ENCODE measurements at places on chromosomes 12 and 14. TPM values are rescaled to one million over a fixed set of nuclear protein-coding genes. Genes with fewer than 3 reads are reported as not detected.

GRCh38 chr14:50121486-50121885, 5.1 kb upstream of the VCPKMT start:
- H3K27me3 ChIP-seq, result no peaks in the 10 kb centered on the region
- H3K4me1 ChIP-seq, result peaks cover 5% of the 10 kb centered on the region
- H3K4me3 ChIP-seq, result no peak overlapping the region
- no peak overlapping the region for H3K27ac ChIP-seq
- 0 out of 2 replicates have a peak, but pooled peaks cover 1% of the 10 kb centered on the region for H3K36me3 ChIP-seq

The TRPV4 gene
- total RNA-seq, result 0.35 TPM

The CORO1C gene
- total RNA-seq, result 73.7 TPM

- no peak overlapping the region for H3K4me3 ChIP-seq
- no peaks in the 10 kb centered on the region for H3K36me3 ChIP-seq
Observed at GRCh38 chr12:46401662-46402061, 29.1 kb upstream of the SLC38A2 start.

DNA sequence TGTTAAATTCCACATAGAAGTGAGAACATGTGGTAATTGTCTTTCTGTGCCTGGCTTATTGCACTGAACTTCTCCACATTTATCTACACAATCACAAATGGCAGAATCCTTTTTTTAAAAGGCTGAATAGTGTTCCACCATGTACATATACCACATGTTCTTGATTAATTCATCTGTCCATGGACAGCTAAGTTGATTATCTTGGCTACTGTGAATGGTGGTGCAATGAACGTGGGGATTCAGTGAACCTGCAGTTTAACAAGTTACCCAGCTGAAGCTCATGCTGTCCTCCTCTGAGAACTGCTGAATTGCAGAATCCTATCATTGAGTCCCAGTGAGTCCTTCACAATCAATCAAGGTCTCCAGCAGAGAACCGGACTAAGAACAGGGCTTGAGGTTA, 74.9 kb downstream of the TBK1 start:
- no peak overlapping the region for H3K4me3 ChIP-seq
- no peak for DNase-seq
- 0 out of 2 replicates have a peak, but pooled peaks cover 7% of the 10 kb centered on the region for H3K4me1 ChIP-seq
- H3K27me3 ChIP-seq, result peaks cover 6% of the 10 kb centered on the region
- H3K36me3 ChIP-seq, result no peaks in the 10 kb centered on the region

DNA sequence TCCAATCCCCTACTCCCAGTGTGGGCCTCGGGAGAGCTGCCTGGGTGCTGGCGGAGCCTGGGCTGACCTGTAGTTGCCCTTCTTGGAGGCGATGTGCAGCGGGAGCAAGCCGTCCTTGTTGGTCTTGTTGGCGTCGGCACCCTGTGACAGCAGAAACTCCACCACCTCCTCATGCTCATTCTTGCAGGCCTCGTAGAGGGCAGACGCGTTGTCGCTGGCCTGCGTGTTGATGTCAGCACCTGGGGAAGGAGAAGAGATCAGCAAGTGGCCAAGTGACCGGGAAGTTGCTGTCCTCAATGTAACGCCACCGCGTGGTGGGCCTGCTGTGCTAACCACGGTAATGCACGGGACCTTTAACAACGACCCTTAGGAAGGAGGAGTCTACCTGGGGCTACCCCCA, 20.1 kb downstream of the FAM181A start:
- no peak for DNase-seq
- H3K36me3 ChIP-seq, result no peaks in the 10 kb centered on the region
- H3K4me1 ChIP-seq, result peaks cover 43% of the 10 kb centered on the region
- H3K27me3 ChIP-seq, result no peaks in the 10 kb centered on the region
- no peak overlapping the region for H3K27ac ChIP-seq

The PZP gene
- 0.89 TPM for total RNA-seq

GRCh38 chr14:90440021-90440451, 43.2 kb downstream of the CALM1 start:
- 0 out of 3 replicates have a peak, but pooled peaks cover 3% of the 10 kb centered on the region for H3K27me3 ChIP-seq
- H3K4me1 ChIP-seq, result peaks cover 20% of the 10 kb centered on the region
- H3K36me3 ChIP-seq, result no peaks in the 10 kb centered on the region

DNA sequence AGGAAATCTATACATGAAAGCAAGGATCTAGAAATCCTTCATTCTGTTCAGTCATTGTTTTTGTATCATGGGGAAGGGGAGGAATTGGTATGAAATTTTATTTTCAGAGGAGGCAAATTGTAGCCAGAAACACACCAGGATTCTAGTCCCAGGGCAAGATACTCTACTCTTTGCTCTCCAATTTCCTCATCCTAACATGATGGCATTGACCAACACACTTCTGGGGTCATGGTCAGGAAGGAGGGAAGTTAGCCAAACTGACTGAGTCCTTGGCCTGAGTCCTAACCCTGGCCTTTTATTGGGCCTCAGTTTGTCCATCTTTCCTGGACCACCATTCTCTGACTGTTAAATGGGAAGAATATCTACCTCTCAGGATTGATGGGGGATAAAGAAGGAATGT, 65.5 kb downstream of the BBS10 start:
- no peak overlapping the region for H3K27ac ChIP-seq
- H3K4me3 ChIP-seq, result no peak overlapping the region
- H3K27me3 ChIP-seq, result no peaks in the 10 kb centered on the region
- no peaks in the 10 kb centered on the region for H3K36me3 ChIP-seq
- no peak for DNase-seq
- peaks cover 9% of the 10 kb centered on the region for H3K4me1 ChIP-seq

GRCh38 chr12:2739832-2740641, 54.7 kb upstream of the FKBP4 start:
- H3K4me3 ChIP-seq, result no peak overlapping the region
- DNase-seq, result peak; percentile 32
- no peak overlapping the region for H3K27ac ChIP-seq
- H3K27me3 ChIP-seq, result peaks cover 21% of the 10 kb centered on the region
- no peaks in the 10 kb centered on the region for H3K36me3 ChIP-seq
- no peaks in the 10 kb centered on the region for H3K4me1 ChIP-seq

The SEL1L gene
- total RNA-seq, result 61.0 TPM

DNA sequence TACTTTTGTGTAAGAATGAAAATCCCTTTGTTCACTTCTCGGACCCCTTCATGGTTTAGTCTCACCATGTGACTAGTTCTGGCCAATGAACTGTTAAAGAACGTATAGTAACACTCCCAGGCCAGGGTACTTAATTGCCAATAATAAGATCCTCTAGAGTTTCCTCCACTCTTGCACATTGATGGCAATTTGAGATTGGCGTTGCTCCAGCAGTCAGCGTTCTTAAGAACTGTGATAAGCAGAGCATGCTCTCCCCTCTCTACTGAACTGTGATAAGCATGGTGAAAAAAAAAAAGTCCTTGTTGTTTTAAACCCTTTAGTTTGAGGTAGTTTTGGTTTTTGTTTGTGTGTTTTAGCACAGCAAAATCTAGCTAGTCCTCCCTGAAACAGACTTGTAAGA, 854.5 kb downstream of the SLC6A15 start:
- H3K4me1 ChIP-seq, result no peaks in the 10 kb centered on the region
- H3K36me3 ChIP-seq, result no peaks in the 10 kb centered on the region
- no peak overlapping the region for H3K27ac ChIP-seq

GRCh38 chr12:113136128-113136989, 798 bp upstream of the RASAL1 start:
- H3K4me3 ChIP-seq, result no peak overlapping the region
- no peaks in the 10 kb centered on the region for H3K4me1 ChIP-seq
- no peaks in the 10 kb centered on the region for H3K36me3 ChIP-seq
- H3K27ac ChIP-seq, result no peak overlapping the region
- H3K27me3 ChIP-seq, result no peaks in the 10 kb centered on the region
- no peak for DNase-seq

DNA sequence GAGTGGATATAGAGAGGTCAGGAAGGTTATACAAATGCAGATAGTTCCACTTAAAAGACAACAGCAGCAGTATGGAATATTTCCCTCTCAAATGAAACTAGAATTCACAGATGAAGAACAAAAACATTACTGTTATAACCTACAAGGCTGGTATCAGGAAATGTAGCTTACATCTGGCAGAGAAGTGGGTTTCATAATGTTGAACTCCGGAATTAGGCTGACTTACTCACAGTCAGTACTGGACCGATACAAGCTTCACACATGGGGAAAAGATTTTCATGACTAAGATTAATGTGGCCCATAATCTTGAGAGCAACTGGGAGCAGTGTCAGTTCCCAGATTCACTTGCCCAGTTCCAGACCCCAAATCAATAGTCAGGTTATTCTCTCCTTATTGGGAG, 353.9 kb downstream of the DUSP6 start:
- H3K27ac ChIP-seq, result no peak overlapping the region
- no peak for DNase-seq
- H3K4me3 ChIP-seq, result no peak overlapping the region
- no peaks in the 10 kb centered on the region for H3K36me3 ChIP-seq
- H3K27me3 ChIP-seq, result no peaks in the 10 kb centered on the region

The RD3L gene
- total RNA-seq, result not detected

DNA sequence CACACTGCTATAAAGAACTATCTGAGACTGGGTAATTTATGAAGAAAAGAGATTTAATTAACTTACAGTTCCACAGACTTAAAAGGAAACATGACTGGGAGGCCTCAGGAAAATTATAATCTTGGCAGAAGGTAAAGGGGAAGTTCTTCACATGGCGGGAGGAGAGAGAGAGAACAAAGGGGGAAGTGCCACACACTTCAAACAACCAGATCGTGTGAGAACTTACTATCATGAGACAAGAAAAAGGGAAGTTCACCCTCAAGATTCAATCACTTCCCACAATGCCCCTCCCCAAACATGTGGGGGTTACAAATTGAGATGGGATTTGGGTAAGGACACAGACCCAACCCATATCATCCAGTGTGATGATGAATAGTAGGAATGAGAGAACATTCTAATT, 366.5 kb downstream of the LRFN5 start:
- no peaks in the 10 kb centered on the region for H3K27me3 ChIP-seq
- H3K4me3 ChIP-seq, result no peak overlapping the region
- DNase-seq, result no peak
- no peaks in the 10 kb centered on the region for H3K4me1 ChIP-seq
- no peak overlapping the region for H3K27ac ChIP-seq

The SERPINA5 gene
- 498 TPM for total RNA-seq

GRCh38 chr12:77678621-77679020, 152.1 kb upstream of the NAV3 start:
- no peaks in the 10 kb centered on the region for H3K4me1 ChIP-seq
- H3K4me3 ChIP-seq, result no peak overlapping the region
- DNase-seq, result no peak
- no peak overlapping the region for H3K27ac ChIP-seq
- H3K36me3 ChIP-seq, result no peaks in the 10 kb centered on the region

The LPAR5 gene
- 0.07 TPM for total RNA-seq

- H3K27ac ChIP-seq, result no peak overlapping the region
- peaks cover 12% of the 10 kb centered on the region for H3K4me1 ChIP-seq
- no peak overlapping the region for H3K4me3 ChIP-seq
- DNase-seq, result no peak
- H3K27me3 ChIP-seq, result peaks cover 46% of the 10 kb centered on the region
Observed at GRCh38 chr14:92368001-92368400, 45.0 kb downstream of the SLC24A4 start.

The SLC39A5 gene
- 101 TPM for total RNA-seq

The CISTR gene
- not detected for total RNA-seq

DNA sequence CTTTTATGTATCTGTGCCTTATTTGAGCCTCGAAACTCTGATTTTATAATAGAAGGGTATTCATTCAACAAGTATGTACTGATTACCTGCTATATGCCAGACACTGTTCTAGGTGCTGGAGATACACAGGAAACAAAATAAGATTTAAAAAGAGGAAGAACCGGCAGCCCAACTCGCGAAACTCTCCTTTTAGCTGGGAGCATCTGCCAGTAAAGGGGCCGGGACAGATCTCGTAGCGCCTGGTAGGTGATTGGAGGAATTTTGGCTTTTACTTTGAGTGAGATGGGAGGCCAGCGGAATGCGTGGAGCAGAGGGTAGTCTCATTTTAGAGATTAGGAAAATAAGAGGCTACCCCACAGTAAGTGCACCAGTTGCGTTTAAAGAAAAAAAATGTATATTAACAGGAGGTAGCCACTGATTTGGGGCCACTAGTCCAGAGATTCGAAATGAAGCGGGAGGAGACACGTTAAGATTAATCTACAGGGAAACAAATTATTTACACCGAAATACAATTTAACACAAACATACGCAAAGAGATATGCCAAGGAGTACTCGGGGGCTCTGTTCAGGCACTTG, 520 bp upstream of the MON2 start:
- peaks cover 19% of the 10 kb centered on the region for H3K4me1 ChIP-seq
- DNase-seq, result peak; percentile 6
- no peaks in the 10 kb centered on the region for H3K27me3 ChIP-seq
- peak overlapping the region; percentile 81 for H3K4me3 ChIP-seq
- H3K36me3 ChIP-seq, result no peaks in the 10 kb centered on the region

- H3K27ac ChIP-seq, result no peak overlapping the region
- no peaks in the 10 kb centered on the region for H3K4me1 ChIP-seq
- no peak for DNase-seq
- H3K27me3 ChIP-seq, result peaks cover 52% of the 10 kb centered on the region
Observed at GRCh38 chr14:22485649-22486048, 103.4 kb downstream of the DAD1 start.

The MRPL51 gene
- total RNA-seq, result 278 TPM

- H3K4me3 ChIP-seq, result no peak overlapping the region
- H3K36me3 ChIP-seq, result no peaks in the 10 kb centered on the region
- DNase-seq, result no peak
- peaks cover 22% of the 10 kb centered on the region for H3K4me1 ChIP-seq
- H3K27me3 ChIP-seq, result no peaks in the 10 kb centered on the region
- H3K27ac ChIP-seq, result no peak overlapping the region
Observed at GRCh38 chr14:96268431-96269358, 12.7 kb downstream of the BDKRB1 start.

- no peaks in the 10 kb centered on the region for H3K27me3 ChIP-seq
- no peak overlapping the region for H3K4me3 ChIP-seq
- peaks cover 6% of the 10 kb centered on the region for H3K36me3 ChIP-seq
- H3K4me1 ChIP-seq, result no peaks in the 10 kb centered on the region
- no peak overlapping the region for H3K27ac ChIP-seq
Observed at GRCh38 chr12:132103542-132104308, 40.4 kb downstream of the DDX51 start.

GRCh38 chr12:16523284-16523950, 82.5 kb downstream of the LMO3 start:
- no peaks in the 10 kb centered on the region for H3K4me1 ChIP-seq
- no peak overlapping the region for H3K27ac ChIP-seq
- H3K4me3 ChIP-seq, result no peak overlapping the region
- no peaks in the 10 kb centered on the region for H3K27me3 ChIP-seq
- no peak for DNase-seq

DNA sequence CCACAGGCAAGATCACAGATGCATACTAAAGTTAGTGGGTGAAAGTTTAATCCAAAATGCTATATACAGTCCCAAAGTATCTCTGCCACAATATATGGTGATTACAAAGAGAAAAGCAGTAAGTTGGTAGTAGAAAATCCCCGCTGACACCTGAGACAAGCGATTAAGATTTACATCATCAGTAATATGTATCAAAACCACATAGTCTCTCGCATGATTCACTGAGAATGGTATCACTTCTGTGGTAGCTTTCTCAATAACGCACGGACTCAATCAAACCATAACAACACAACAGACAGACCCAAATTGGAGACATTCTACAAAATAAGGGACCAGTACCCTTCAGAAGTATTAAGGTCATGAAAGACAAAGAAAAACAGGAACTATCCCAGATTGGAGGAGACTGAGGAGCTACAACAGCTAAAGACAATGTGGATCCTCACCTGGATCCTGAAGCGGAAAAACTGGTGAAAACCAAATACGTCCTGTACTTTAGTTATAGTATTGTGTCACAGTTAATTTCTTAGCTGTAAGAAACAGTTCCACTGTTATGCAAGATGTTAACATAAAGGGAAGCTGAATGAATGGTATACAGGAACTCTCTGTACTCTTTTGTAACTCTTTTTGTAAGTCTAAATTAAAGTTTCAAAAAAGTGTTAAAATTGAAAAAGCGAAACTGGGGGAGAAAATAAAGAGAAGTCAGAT, 51.0 kb downstream of the SPTLC2 start:
- peaks cover 16% of the 10 kb centered on the region for H3K36me3 ChIP-seq
- no peak for DNase-seq
- H3K4me1 ChIP-seq, result no peaks in the 10 kb centered on the region

GRCh38 chr14:71538938-71539649, 393.1 kb upstream of the RGS6 start:
- H3K36me3 ChIP-seq, result no peaks in the 10 kb centered on the region
